ENCODE measurements at places on chromosomes 6 and 20.

DNA sequence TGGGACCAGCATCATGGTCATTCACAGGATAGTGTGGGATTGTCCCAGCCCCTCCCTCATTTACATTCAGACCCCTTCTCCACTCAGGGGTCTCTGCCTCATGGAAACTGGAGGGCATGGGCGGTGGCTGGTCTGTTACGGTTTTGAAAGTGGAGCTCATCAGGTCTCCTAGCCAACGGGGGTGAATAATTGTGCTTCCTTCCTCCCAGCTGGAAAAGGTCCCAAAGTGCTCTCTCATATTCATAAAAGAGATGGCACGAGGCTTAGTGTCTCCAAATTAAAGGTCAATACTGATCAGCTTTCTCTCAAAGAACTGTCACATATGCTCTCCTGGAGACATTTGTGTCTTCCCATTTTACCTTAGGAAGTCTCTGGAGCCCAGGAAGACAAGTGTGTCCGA lies 19.9 kb downstream of the JARID2 start:
- no peak for DNase-seq

- no peak for DNase-seq
These were observed 150.8 kb downstream of the OR2B2 start for GRCh38 chr6:27761391-27761790.

DNA sequence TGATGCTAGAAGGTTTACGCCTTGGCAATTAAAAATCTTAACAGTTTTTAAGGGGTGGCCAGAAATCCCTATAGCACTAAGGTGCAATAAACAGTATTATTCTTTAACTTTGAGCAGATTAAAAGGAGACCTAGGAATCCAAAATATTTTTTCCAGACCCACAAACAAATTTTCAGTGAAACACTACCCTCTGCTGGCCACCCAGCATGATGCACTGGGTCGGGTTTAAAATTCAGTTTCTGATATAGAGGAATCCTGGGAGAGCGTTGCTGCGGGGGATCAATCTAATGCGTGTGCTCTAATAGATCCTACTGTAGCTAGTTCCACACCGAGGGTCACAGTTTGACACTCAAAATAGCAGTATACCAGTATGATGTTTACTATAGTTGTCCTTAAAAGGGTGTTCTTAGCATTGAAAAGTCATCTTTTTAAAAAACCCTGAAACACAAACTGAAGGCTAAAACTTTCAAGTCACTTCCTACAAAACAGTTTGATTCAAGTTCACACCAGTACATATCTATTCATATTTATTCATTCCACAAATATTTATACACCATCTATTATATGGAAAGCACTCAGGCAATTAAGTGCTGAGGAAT lies 10.2 kb downstream of the UBE3D start:
- peak; percentile 8 for DNase-seq

DNA sequence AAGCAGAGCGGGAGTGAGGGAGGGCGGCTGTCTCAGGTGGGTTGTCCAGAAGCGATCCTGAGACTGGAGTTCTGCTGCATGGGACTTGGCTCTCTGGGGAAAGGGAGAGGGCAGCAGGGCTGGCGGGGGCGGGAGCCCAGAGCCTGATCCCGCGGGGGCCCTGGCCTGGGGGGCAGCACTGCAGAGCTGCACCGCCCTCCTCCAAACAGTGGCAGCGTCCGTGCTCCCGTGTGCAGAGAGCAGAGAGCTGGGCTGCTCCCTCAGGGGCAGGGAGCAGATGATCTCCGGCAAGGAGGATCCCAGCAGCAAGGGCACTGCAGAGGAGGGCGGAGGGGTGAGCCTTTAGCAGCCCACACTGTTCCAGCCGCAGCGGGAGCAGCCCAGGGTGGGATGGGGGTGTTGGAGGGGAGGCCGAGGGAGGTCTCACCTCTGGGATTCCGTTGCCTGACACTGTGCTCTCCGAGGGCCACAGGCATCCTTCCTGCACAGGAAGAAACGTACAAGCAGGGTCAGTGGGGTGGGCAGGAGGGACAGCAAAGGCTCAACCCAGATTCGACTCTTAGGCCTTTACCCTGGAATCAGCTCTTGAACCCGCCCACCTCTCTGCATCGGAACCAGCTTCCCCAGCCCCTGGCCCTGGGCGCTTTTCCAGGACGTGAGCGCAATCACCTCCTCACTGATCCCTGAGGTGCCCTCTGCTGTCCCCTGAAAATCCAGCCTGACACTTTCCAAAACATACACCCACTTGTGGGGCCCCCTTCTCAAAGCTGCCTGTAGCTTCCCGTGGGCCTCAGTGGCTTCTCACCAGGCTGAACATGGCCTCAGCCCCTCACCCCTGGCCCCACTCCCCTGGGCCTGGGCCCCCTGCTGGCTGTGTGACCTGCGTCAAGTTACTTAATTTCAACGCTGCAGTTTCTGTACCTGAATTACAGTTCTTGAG lies 32.6 kb upstream of the ZBP1 start:
- DNase-seq, result no peak

DNA sequence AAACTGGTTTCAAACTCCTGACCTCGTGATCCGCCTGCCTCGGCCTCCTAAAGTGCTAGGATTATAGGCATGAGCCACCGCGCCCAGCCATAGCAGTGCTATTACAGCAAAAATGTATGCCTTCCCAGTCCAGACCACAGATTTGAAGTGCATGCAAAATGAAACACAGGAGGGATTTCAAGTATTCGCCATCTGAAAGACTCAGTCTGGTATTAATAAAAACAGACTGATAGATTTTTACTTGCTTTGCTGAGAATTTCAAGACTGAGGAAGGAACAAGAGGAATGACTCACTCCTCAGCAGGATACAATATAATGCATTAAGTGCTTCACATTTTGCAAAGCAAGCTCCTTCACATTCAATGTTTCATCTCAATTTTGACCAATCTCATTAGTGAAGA lies 134.9 kb downstream of the TMEM200A start:
- DNase-seq, result no peak

DNA sequence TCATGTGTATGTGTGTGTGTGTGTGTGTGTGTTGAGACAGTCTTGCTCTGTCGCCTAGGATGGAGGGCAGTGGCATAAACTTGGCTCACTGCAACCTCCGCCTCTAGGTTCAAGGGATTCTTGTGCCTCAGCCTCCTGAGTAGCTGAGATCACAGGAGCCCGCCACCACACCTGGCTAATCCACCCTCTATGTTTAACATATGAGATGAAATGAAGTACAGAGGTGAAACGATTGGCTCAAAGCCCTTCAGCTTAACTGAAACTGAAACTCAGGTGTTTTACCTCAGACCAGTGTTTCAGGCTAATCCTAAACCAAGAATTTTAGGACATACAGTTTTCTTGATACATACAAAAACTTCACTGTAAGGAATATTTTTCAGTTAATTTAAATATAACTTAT lies 167.3 kb downstream of the KCNQ5 start:
- DNase-seq, result no peak

DNA sequence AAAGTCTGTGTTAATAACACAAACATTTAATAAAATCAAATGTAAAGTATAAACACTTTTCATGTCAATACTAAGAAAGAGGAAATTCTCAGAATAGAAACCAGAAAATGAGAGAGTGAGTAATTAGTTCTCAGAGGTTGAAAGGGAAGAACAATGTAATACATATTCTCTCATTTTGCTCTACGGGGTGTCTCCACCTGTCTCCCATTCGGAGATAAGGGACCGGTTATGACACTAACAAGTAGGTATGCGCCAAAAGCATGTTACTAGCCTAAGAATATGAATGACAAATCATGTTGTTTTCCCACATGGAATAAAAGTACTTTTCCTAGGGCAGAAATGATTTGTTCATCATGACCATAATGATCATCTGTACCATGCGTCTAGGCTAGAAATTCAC lies 35.6 kb upstream of the PRELID3B start:
- DNase-seq, result no peak

- no peak for DNase-seq
These were observed 866.7 kb upstream of the GJE1 start for GRCh38 chr6:141265756-141266623.

DNA sequence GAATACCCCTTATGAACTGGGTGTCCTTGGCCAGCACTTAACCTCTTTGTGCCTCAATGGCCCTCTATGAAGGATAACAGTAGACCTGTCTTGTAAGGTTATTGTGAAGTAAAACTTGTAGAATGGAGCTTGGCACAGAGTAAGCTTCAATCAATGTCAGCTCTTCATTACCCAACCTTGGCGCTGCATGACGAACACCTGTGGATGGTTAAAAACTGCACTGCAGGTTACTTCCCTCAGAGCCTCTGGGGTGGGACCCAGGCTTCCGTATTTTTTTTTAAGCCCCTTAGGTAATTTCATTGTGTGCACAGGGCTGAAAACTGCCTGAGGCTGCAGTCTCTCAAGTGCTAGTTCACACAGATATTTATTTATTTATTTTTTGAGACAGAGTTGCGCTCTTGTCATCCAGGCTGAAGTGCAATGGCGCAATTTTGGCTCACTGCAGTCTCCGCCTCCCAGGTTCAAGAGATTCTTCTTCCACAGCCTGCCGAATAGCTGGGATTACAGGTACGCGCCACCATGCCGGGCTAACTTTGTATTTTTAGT lies 42.8 kb upstream of the SLC23A2 start:
- DNase-seq, result no peak

DNA sequence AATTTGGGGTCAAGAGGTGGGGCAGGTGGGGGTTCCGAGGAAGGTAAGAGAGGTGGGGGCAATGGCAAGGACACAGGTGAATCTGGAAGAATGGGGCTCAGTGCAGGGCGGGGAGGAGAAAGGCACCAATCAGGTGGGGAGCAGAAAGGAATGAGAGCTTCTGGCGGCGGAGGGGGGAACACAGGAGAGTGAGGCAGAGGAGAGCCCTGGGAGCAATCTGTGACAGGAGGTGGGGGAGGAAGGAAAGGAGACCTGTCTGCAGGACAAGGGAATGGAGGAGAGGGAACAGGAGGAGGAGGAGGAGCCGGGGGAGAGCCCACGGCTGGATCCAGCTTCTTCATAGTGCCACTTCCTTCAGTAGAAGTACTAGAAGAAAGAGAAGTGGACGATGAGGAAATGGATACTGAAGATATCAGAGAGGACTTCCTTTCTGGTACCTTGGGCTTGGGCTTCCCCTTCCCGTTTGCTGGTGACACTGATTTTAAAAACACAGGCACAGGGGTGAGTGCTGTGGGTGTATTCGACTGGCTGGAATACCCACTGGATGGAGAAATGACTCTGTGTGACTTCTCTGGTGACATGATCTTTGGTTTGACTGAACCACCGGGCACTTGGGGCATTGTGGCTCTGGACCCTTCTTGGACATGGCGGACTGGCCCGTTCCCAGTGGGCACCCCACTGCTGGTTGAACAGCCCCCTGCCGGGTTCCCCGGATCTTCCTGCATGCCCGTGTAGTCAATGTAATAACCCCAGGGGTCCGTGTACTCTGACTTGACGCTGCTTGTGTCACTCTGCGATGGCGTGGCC lies 27.4 kb downstream of the HEBP2 start:
- no peak for DNase-seq

DNA sequence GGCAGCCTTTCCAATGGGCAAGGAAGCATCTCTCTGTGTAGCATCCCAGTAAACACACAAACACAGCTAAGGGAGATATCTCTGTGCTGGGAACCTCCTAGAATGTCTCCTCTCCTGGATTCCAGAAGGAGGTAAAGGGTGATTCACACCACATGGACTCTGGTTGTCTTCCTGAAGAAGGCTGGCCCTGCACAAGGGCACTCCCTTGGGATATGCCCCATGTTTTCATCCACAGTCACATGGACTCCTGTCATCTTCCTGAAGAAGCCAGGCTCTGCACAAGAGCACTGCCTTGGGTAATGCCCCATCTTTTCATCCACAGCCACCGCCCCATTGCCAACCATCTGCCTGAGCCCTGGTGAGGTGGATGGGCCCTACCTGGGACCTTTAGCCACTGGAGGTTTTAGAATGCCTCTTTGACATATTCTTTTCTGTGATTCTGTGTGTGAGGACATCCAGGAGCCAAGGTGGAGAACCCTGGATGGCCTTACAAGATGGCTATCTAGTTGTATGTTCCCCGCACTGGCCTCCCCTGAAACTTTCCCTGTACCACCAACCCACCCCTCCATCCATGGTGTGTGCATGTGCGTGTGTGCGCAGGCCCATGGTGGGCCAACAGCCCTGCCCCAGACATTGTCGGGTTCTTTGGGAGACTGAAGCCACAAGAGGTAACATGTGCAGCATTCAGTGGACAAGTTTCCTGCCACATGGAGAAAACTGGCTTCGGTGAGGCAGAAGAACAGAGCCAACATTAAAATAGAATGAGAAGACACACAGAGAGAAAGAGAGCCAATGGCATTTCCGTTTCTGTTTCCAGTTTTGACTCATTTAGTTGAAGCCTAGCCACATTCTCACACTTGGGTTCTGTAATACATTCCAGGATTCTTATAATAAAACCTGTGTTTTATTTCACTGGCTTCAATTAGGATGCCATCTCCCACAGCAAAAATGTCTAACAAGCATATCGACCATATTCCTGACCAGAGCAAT lies 110.2 kb upstream of the CST7 start:
- no peak for DNase-seq

DNA sequence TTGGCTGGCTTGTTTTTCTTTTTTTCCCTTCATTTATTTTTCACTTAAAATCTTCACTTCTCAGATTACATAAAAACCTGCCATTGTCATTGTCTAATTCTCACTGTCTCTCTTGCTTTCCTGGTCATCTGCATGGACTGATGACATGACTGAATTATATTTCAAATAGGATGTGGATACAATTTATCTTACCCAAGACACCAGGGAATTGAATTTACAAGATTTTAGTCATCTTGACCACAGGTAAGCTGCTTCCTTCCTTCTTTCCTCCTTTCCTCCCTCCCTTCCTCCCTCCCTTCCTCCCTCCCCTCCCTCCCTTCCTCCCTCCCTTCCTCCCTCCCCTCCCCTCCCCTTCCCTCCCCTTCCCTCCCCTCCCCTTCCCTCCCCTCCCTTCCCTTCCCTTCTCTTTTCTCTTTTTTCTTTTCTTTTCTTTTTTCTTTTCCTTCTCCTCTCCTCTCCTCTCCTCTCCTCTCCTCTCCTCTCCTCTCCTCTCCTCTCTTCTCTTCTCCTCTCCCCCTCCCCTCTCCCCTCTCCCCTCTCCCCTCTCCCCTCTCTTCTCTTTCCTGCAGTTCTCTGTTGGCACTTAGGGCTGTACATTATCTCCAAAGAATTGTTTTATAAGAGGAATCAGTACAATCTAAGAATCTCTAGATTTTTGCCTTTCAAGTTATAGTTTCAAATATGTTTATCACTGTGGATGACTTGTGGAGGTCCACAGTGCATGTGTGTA lies 171.5 kb downstream of the CARMIL1 start:
- no peak for DNase-seq

- no peak for DNase-seq
These were observed 20.8 kb upstream of the KIF25 start for GRCh38 chr6:167976708-167977107.

DNA sequence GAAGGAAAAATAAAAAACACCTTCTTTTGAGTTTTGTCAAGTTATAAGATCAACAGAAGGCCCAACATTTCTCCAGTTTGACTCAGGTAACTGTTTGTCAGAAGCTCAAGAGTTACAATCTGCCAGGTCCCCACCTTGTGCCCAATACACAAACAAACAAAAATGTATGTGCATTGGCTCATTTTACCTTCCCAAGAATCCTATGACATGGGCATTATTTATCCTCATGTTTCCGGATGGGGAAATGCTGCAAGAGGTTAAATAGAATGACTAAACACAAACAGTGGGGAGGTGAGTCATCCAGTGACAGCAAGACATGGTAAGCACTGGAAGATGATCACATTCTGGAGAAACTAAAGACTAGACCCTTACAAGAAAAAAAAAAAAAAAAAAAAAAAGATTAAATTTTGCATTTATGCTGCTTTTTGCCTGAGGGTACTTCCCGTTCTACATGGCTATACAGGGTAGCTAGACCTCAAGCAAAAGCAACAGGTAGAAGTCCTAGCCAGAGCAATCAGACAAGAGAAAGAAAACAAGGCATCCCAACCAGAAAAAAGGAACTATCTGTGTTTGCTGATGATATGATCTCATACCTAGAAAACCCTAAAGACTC lies 23.6 kb upstream of the ANKRD60 start:
- no peak for DNase-seq
